Mucosa of gallbladder (tissue), 1 donor: ENCODE measurements at places on chromosomes 7 and 10.

GRCh38 chr10:79277579-79278269 is 69.5 kb upstream of the PPIF start:
- DNase-seq: no peak

- DNase-seq: no peak
Observed at GRCh38 chr10:26969145-26969926, 108.6 kb upstream of the ABI1 start.

DNA sequence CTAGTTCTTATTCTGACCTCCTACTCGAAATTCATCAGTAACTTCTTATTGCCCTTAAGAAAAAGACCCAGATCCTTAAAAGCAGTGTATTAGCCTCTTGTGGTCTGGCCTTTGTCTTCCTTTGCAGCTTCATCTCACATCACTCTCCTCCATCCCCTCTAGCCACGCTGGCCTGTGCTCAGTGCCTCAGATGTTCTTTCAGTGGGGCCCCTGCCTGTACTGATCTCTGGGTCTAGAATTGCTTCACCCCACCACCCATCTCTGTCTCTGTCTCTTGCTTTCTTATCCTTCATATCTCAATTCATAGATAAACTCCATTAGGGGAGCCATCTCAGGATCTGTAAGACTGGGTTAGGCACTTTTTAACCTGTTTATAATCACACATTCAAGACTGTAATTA is 1178.5 kb upstream of the C7orf33 start:
- no peak for DNase-seq

- no peak for DNase-seq
Observed at GRCh38 chr10:13019280-13019679, 17.8 kb upstream of the CCDC3 start.

DNA sequence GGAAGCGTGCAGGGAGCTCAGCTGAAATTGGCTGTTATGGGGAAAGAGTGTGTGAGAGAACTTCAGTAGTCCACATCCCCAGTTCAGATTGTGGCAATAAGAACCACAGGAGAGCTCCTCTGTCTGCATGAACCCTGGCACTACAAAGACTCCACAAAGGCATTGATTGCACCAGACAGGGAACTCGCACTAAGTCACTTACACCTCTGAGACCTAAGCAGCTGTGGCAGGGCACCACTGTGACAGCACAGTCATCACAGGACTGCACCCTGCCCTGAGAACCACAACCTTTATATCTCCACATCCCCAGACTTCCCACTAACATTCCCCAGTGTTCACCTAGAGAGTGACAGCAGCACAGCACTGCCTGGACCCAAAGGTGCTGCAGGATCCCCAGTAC is 226.8 kb downstream of the XPNPEP1 start:
- DNase-seq: no peak

- no peak for DNase-seq
Observed at GRCh38 chr7:127251036-127251464, 1.7 kb downstream of the GRM8 start.

GRCh38 chr7:70029993-70030392 is 431.7 kb downstream of the AUTS2 start:
- DNase-seq: no peak

DNA sequence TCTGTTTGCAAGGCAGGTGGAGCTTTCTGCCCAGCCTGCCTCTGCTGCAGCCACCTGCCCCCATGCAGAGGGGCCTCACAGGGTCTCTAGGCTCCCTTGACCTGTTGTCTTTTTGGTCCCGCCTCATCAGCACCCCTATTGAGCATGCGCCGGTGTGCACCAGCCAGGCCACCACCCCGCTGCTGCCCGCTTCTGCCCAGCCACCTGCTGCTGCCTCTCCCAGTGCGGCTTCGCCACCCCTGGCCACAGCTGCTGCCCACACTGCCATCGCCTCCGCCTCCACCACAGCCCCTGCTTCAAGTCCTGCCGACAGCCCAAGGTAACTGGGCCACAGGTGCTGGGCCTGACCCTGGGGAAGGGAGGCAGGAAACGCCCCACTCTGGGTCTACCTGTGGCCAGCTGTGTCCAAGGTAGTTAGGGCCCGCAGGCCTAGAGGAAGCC is 38.1 kb downstream of the LDB3 start:
- no peak for DNase-seq

DNA sequence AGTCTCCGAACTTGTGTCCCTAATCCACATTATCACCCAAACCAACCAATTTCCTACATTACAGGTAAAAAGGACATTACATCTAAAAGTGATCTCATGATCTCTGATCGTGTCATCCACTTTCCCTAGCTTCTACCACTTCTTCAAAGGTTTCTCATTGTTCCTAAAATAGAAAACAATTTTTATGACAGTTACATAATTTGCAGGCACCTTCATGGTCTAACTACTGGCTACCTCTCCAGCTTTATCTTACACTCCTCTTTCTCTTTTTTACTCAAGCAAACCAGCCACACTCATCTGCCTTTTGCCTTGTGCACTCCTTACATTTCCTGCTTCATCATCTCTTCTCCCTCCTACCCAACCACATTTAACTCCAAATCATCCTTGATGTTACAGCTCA is 886.7 kb upstream of the SORCS1 start:
- no peak for DNase-seq

DNA sequence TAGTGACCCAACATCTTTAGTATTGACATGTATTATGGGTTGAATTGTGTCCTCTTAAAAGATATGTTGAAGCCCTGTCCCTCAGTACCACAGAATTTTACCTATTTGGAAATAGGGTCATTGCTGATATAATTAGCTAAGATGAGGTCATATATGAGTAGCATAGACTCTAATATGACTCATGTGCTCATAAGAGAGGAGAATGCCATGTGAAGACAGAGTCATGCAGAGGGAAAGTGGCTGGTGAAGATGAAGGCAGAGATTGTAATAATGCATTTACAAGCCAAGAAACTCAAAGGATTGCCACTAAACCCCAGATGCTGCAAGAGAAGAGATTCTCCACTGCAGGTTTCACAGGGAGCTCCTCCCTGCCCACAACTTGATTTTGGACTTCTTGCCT is 496.4 kb downstream of the KIF20B start:
- DNase-seq: no peak

GRCh38 chr10:49290131-49290530 is 8.8 kb upstream of the C10orf71 start:
- DNase-seq: no peak

- no peak for DNase-seq
Observed at GRCh38 chr10:96858706-96859050, 26.6 kb downstream of the LCOR start.

- no peak for DNase-seq
Observed at GRCh38 chr7:74030861-74031260, 2.9 kb downstream of the ELN start.

GRCh38 chr10:117710181-117710798 is 167.7 kb downstream of the EMX2 start:
- DNase-seq: no peak

- no peak for DNase-seq
Observed at GRCh38 chr7:41992881-41993867, 243.8 kb downstream of the GLI3 start.

DNA sequence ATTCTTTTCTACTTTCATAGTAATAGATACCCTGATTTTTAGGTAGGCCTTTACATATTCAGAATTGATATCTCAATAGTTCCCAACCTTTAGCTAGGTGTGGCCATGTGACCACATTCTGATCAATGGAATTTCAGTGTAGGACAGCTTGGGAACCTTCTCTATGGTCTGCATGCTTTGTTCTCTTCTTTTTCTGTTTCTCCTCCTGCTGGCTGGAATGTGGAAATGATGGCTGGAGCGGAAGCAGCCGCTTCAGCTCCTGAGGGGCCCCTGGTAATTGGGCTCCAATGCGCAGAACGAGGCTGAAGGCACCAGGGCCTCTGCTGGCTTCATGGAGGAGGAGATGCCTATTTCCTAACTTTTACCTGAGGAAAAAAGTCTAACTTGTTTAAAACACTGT is 152.6 kb downstream of the ZMYND11 start:
- DNase-seq: no peak

DNA sequence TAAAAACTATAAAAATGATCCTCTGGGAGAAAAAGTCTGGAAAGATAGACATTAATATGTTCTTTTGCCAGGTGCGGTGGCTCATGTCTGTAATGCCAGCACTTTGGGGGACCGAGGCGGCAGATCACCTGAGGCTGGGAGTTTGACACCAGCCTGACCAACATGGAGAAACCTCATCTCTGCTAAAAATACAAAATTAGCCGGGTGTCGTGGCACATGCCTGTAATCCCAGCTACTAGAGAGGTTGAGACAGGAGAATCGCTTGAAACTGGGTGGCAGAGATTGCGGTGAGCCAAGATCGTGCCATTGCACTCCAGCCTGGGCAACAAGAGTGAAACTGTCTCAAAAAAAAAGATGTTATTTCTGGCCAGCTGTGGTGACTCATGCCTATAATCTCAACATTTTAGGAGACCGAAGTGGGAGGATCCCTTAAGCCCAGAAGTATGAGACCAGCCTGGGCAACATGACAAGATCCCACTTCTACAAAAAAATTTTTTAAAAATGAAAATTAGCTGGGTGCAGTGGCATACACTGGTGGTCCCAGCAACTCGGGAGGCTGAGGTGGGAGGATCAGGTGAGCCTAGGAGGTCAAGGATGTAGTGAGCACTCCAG is 101.9 kb upstream of the LRRN3 start:
- DNase-seq: no peak

DNA sequence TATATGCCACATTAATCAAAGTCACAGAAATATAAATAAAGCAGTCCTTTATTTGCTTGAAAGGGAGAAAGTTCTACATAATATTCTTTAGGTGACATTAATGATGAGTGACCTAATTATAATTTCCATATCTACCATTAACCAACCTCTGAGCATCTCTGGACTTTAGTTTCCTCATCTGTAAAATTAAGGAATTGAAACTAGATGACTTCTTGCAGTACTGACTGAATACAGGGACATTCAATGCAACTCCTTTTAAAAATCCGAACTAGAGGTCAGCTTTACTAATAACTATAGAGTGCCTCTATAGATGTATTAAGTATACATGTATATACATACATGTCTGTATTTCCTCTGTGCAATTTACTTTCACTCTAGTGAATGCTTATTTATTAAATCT is 3.9 kb downstream of the FMC1 start:
- DNase-seq: no peak

DNA sequence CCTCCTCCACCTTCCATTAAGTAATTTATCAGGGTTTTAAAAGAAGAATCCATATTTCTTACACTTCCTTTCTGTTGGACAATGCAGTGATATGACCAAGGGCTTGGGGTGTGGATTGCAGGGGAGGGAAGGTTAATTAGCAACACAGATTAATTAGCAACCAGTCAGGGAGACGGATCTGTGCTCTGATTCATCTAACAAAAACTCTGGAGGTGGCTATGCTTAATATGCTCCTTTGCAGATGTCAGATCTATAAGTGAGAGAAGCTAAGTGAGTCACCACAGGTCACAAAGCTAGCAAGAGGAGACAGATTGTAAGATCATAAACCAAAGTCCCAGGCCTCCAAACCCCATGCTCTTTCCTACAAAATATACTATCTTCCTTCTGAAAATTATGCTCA is 178.8 kb upstream of the ITGB1 start:
- DNase-seq: peak; percentile 44
